ENCODE measurements at places on chromosomes 1 and 21. TPM values are rescaled to one million over a fixed set of nuclear protein-coding genes. Genes with fewer than 3 reads are reported as not detected.
A peak's percentile ranks its signal among the peaks of the same experiment; 100 is the strongest.

ATP1A2 gene
- 348 TPM for total RNA-seq

GRCh38 chr1:217090060-217090911, 367.1 kb upstream of the ESRRG start:
- no peak for ATAC-seq

GBP2 gene
- total RNA-seq, result 172 TPM

DNA sequence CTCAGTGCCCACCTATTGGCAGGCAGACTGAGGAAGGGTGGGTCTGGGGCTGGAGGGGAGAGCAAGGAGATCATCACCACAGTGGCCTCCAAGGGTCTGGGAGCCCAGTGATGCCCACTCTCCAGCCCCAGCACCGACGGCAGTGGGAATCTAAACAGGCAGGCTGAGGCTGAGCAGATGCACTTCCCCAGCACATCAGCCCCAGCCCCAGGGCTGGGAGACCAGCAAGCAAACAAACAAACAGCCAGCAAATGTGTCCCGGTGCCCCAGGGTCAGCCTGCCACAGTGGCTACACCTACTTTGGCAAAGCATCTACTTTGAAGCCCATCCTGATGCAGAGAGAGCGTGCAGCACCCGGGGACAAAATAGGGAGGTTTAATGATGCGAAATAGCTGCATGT, 216.3 kb upstream of the ZC3H12A start:
- no peak for ATAC-seq

DNA sequence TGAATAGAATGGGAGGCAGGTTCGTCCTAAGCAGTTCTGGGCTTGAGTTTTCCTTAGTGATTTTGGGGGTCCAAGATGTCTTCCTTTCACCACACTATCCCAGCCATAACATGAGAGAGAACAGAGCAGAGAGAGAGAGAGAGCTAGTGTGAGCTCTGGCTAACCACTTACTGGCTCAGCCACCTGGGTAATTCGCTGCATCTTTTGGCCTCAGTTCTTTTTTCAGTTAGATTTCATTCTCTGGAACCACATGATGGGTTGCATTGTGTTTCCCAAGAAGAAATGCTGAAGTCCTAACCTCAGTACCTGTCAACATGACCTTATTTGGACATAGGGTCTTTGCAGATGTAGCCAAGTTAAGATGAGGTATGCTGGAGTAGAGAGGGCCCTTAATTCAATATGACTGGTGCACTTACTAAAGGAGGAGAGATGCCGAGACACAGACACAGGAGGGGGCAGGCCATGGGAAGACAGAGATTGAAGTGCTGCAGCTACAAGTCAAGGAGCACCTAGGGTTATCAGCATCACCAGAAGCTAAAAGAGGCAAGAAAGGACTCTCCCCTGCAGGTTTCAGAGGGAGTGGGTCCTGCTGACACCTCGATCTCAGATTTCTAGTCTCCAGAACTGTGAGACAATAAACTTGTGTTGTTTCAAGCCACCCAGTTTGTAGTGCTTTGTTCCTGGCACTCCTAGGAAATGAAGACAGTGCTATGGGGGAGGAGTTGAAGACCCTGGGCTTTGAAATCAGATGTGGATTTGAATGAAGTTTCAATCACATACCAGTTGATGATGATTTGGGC, 26.2 kb upstream of the TARBP1 start:
- ATAC-seq, result no peak

- ATAC-seq, result no peak
Observed at GRCh38 chr1:89466307-89466930, 58.2 kb upstream of the LRRC8B start.

PALMD gene
- 18.7 TPM for total RNA-seq

- ATAC-seq, result no peak
Observed at GRCh38 chr1:169112241-169112640, 5.8 kb downstream of the ATP1B1 start.

DNA sequence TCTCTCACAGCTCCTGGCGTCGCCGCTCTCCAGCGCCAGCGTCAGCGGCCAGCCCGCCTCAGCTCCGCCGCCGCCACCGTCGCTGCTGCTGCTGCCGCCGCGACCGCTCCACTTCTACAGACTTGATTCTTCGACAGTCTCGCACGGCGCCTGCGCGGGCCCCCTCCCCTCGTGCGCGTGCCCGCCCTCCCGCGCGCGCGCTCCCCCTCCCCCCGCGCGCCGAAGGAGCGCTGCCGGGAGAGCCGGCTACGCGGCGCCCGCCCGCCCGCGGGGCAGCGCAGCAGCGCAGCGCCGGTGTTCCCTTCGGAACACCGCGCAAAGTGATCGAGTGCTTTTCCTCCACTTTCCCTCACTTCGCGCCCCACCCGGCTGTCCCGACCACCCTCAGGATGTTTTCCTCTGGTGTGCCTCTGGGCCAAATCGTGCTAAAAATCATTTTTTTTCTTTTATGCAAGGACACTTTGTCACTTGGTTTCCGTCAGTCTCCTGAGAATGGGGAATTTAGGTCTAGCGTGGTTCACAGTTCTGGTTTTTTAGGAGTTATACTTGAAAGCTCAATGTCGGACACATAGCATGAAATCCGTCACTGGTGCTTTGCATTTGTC, at the start of gene IRF2BP2:
Gene IRF2BP2, minus strand, starts transcription at position 118 of the 605 bp plus-strand sequence. CDS start 684 bp downstream, outside the sequence.
- peak; percentile 48 for ATAC-seq

- no peak for ATAC-seq
Observed at GRCh38 chr21:37673801-37674575, 242.3 kb downstream of the KCNJ6 start.

DNA sequence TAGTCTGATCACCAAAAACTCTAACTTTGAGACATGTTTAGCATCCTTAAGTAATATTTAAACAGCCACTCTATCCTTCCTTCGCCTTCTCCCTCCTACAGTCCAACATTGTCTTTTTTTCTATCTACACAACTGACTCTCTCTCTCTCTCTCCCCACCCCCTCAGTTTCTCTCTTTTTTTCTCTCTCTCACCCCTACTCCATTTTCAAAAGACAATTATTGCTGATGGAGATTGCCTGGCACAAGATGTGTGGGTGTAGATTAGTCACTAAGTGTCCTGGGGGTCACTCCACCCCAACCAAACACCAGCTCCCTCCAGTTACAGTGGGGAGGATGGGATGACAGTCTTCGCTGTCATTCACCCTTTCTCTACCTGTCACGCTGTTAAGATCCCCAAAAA, 94.5 kb upstream of the NFIA start:
- no peak for ATAC-seq

TMEM200B gene
- total RNA-seq, result 29.9 TPM

PARK7 gene
- total RNA-seq, result 219 TPM

DNA sequence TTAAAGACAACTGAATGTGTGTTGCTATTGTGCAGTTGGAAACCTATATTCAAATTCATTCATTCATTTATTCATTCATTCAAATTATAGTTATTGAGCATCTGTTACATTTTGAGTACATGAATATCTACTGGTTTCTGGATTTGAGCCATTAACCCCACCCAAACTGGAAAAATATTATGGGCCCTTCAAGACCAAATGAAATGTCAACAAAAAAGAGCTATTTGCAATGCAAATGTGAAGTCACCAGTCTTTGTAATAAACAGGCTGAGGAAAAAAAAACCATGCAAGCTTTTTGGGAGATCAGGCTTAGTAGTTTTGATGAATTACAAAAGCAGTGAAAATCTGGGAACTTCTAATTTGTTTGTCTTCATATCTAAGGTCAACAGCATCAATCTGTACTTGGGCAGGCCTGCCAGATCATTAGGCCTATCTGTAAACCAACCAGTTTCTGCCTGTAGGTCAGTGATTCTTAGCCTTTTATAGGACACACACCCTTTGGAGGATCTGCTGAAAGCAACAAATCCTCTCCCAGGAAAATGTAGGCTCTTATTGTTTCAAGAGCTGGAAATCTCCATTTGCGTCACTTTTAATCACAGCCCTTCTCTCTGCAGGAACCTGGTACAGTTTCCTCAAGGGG, 134.7 kb downstream of the FAM78B start:
- no peak for ATAC-seq

GRCh38 chr1:97853221-97853620, 67.6 kb downstream of the DPYD start:
- no peak for ATAC-seq

TRAF3IP3 gene
- 1.6 TPM for total RNA-seq

DNA sequence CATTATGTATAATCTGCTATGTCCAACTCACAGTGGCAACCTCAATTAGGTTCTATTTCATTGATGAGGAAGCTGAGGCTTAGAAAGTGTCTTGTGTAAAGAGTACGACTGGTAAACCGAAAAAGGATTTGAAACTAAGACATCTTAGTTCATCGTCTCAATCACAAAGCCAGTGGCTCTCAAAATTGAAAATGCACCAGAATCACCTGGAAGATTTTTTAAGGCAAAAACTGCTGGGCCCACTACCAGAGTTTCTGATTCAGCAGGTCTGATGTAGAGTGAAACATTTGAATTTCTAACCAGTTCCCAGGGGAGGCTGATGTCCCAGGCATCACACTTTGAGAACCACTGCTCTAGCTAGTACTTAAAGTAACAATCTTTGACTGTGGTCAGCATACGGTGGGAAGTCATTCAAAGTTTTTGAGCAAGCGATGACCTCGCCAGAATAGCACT, 5.2 kb upstream of the LRRC53 start:
- no peak for ATAC-seq

GJA8 gene
- total RNA-seq, result not detected

DMBX1 gene
- total RNA-seq, result not detected

NASP gene
- total RNA-seq, result 49.2 TPM

CFHR1 gene
- total RNA-seq, result not detected

SEMA4A gene
- 2.9 TPM for total RNA-seq

DNA sequence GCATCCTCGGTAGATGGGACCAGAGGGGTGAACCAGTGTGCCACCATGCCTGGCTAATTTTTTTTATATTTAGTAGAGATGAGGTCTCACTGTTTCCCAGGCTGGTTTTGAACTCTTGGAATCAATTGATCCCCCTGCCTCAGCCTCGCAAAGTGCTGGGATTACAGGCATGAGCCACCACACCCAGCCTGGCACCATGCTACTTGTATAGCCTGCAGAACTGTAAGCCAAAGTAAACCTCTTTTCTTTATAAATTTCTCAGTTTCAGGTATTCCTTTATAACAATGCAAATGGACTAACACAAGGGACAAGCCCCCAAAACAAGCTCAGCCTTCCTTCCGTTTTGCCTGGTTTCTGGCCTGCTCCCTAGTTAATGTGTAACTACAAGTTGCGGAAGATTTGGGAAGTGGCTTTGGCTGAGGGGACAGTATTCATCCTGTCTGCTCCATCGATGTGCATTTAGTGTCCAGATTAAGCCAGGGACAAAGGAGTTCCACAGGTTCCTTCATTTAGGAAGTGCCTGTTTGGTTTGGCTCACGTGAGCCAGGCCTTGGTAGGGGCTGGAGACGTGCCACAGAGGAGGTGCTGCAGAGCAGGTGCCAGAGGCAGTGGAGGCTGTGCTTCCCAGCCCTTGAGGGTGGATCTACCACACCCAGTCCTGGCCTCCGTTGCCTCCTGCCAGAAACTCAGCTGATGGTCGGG, 4.4 kb downstream of the AVPR1B start:
- ATAC-seq, result no peak

GRCh38 chr1:28259252-28259933, at the start of gene SESN2:
TSS of gene SESN2 (plus strand) at chr1:28259518. CDS start at chr1:28259848, 330 bp downstream.
- ATAC-seq, result peak; percentile 97

NHLH1 gene
- not detected for total RNA-seq

- no peak for ATAC-seq
Observed at GRCh38 chr1:189851806-189852367, 625.8 kb downstream of the BRINP3 start.

GRCh38 chr1:30713311-30713710, 10.1 kb downstream of the MATN1 start:
- no peak for ATAC-seq

CFAP141 gene
- not detected for total RNA-seq

GRCh38 chr1:238895911-238896310, 490.5 kb upstream of the CHRM3 start:
- no peak for ATAC-seq

TFF2 gene
- total RNA-seq, result not detected

GRCh38 chr21:17051054-17051453, 461.8 kb upstream of the CXADR start:
- ATAC-seq, result no peak

DNA sequence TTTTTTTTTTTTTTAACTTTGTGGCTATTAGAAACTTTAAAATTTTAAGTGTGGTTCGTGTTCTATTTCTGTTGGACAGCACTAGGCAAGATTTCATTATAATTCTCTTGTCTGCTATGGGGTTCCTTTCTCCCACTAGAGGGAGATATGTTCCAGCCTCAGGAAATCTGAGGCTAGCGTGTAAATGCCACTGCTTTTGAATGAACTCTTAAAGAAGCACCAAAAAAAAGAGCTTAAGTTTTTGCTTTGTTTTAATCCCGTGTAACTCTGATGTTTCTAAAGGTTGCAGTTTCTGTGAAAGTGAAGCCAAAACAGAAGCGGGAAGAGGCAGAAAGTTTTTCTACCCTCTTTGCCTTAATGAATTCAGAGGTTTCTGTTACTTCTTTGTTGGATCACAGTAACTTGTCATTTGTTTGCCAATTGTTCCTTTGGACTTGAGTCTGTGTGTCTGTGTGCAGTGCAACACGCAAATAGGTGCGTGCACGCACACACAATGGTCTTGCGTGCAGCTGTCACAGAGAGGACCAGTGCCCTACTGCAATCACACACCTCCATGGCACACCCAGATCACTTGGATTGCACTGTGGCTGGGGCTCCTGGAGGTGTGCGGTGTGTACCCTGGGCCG, 32.3 kb downstream of the HHAT start:
- ATAC-seq, result no peak

DNA sequence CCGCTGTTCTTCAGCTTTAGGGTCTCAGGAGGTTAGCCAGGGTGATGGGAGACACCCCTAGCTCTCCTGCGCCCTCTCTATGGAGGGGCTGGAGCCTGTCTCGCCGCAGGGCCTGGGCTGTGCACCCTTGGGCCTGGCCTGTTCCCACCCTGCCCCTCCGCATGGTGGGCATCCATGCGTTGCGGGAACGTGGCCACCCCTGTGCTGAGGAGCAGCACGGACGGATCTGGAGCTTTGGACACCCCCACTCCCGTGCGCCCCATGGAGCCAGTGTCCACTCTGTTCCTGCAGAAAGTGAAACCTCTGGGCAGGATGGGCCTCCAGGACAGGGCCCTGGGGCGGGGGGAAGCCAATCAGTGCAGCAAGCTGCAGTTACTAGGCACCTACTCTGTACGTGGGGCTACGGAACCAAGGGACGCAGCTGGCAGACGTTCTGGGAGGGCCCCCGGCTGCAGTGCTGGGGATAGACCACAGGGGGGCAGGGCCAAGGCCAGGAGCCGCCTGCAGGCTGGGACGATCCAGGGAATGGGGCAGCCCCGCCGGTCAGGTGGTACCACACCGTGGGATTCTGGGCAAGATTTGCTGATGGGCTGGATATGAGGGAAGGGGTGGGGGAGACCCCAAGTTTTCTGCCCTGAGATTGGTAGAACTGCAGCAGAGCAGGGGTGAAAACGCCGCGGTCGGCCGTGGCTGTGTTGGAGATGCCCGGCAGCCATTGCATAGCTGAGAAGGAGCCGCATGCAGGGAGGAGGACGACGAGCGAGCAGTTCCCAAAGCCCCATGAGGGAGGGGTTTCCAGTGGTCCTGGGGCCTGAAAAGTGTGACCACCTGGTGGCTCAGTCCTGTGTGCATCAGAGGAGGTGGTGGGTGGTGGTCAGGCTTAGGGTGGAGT, 43.3 kb downstream of the TP73 start:
- ATAC-seq, result peak; percentile 36

GRCh38 chr1:62103846-62104245, 90.8 kb upstream of the L1TD1 start:
- no peak for ATAC-seq

UBAP2L gene
- total RNA-seq, result 73.3 TPM

Data from gastroesophageal sphincter (tissue), 4 donors.